ENCODE measurements at places on chromosomes 5 and 9.

DNA sequence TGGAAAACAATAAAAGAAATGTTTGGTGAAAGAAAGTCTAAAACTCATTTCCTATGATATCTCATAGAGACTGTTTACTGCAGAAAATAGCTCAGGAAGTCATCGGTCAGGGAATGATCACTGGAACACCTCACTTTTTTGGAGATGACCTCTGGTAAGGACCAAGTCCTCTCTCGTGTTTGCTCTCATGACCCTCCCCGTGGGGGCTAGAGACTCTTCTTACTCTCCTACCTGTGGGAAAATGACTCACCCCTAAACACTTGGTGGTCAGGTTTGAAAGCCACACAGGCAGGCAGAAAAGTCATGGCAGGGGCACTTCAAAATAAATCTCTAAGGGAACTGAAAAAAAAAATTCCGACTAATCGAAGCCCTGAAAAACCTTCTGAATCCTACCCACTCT is 48.2 kb downstream of the FAM240B start:
- no peak for DNase-seq

DNA sequence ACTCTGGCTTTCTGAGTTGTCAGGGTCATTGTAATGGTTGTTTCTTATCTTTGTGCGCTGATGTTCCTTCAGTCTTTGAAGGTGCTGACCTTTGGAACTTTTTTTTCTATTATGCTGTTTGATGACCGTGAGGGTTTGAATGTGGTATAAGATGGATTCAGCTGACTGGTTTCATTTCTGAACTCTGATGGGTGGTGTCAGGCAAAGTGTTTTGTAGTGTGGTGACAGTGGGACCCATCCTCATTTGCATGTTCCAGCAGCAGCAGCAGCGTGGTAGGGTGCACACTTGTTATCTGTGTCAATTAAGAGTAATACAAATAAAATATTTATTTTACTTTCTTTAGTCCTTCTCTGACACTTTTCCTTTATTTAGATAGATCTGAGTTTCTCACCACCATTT is 227.7 kb upstream of the PRR16 start:
- DNase-seq, result no peak

DNA sequence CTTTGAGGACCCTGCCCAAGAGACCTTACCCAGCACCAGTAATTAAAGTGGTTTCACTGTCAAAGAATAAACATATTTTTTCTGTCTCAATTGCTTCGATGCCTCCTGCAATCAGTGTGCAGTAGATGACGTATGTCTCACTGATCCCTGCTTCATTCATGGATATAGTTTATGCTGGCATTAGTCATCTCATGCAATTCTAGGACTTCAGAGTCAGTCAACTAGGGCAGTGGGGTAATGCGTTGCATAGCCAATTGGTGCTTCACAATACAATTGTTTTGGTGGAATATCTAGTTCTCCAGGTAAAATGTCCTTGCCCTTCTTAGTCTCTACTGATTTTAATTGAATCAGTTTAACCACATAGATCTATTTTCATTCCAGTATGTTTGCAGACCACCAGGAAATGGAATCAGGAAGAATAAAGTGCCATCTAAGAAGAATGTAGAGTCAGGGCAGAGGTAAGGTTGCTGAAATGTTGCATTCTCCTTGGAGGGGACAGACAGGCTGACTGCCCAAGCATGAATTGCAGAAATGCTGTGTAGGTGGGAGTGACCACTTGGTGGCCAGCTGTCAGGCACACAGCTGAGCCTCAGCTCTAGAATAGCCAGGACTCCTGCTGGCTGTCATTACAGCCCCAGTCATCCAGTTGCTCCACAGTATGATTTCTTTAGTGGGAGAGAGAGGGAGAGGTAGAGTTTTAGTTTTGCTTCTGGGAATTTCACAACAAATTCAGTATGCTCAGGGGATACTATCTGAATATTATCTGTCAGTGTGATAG is 73.5 kb upstream of the MEGF10 start:
- DNase-seq, result no peak

DNA sequence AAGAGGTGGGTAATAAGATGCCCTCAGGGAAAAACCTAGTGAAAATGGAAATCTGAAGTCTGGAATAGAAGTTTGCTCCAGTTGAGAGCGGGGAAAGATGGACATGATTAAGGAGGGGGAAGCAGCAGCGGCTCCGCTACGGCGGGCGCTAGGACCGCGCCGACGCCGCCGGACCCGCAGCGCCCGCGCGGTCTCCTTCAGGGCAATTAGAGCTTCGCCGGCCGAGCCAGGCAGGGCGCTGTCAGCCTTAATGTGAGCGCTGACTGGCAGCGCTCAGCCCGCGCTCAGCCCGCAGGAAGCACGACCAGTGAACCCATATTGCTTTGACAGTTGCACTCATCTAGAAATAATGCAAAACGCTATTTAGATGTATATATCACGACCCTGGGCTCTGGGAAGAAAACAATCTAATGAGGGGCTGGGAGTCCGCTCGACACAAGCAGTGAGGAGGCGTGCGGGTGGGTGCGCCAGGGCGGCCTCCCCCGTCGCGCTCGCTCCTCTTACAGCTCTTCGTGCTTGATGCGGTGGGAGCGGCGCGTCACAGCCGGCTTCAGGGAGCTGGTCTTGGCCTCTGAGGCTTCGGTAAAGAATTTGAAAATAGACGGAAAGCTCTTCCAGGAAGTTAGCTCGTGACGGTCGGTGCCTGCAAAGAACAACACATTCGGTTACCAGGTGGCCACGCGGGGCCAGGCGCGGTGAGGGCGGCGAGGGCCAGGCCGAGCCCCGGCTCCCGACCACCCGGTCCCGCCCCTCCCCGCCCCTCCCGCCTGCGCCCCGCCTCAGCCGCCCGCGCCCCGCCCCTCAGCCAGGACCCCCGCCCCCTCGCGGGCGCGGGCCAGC is 37.7 kb downstream of the NR2F1 start:
- DNase-seq, result no peak

DNA sequence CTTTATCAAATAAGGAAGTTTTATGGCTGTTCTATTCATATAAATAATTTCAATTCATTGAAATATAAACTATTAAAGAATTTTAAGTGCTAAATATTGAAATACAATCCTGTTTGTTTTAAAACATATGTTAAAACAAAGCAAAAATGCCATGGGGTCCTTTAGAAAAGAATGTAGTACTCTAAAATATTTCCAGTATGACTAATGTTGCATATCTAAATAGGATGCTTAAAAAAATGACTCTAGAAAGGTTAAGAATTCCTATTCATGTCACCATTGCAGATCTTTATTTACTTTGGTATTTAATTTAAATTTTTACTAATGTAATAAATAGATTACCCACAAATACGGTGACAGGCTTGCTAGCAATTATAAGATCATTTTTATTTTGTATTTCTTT is 132.3 kb downstream of the ZNF608 start:
- no peak for DNase-seq

DNA sequence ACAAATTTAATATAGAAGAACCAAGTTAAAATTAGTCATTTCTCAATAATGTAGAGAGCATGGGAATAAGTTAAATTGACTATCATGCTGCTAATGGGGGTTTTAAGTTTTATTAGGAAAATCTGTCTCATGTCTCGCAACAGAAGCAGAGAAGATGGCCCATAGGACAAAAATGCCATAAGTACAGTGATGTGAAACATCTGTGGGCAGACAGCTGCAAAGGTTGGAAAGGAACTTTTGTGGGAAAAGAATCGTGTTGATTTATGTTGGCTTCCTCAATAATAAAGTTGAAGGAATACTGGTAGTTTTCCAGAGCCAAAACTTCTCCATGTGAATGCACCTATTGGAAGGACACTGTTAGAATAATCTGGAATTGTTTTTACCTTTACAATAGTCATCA is 44.8 kb downstream of the VCAN start:
- DNase-seq, result no peak

- DNase-seq, result no peak
These were observed 558.1 kb downstream of the NR2F1-AS1 start for GRCh38 chr5:93022796-93023447.

- no peak for DNase-seq
These were observed 300.5 kb downstream of the ARL15 start for GRCh38 chr5:54009828-54010227.

GRCh38 chr9:126692041-126692758 is 78.5 kb downstream of the LMX1B start:
- DNase-seq, result no peak

DNA sequence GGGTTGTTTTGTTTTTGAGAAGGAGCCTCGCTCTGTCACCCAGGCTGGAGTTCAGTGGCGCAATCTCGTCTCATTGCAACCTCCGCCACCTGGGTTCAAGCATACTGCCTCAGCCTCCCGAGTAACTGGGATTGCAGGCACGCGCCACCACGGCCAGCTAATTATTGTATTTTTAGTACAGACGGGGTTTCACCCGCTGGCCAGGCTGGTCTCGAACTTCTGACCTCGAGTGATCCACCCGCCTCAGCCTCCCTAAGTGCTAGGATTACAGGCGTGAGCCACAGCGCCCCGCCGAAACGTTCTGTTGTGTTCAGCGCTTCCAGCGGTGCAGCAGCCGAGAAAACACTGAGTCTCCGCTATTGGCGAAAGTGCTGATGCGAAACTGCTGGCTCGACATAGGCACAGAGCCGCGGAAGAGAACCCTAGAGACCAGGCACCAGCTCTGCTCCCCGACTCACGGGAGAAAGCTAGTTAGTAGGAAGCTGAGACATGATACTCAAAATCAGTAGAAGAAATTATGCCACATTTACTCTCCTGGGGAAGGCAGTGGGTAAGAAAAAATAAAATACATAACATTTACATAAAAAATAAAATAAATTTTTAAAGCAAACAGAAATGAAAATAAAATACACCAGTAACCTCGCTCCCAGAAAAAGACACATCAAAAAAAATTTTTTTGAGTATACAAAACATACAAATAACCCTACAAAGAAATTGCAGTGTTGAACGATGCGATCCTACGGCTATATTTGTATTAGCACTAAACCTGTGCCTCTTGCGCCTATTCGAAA is 31.6 kb downstream of the ANXA2R start:
- DNase-seq, result no peak

- DNase-seq, result no peak
These were observed 10.3 kb upstream of the IL3 start for GRCh38 chr5:132050136-132050535.

DNA sequence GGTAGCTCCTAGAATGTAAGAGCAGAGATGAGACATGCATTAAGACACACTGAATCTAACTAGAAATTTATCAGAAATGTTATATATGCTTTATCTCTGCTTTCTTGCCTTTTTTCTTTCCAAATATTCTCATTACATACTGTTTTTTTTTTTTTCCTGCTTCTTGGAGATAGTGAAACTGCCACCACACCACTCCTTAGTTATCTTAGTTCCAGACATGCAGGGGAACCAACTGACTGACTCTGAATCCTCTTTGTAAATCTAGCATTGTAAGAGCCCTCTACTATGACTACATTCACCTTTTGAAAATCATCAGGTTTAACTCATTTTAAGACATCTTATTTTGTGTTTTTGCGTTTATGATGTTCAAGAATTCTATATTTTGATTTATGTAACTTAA is 181.3 kb upstream of the ST8SIA4 start:
- no peak for DNase-seq

DNA sequence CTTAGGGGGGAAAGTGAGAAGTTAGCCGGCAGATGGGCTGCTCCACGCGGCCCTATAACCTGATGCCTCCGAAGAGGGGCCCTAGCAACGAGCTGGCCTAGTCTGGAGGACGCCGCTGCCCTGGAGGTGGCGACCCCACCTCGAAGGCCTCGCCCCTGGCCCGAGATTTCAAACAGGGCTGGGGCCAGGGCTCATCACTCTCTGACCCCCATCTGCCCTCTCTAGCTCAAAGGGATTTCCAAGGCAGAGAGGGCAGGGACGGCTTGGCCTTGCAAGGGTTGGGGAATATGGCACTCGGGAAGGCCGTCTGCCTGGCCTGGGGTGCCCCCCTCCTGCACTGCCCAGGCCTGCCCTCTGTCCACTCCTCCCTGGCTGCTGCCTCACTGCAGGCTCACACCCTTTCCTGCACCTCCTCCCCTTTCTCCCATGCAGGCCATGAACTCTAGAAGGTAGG is 25.5 kb upstream of the TIFAB start:
- no peak for DNase-seq
